ENCODE measurements at places on chromosomes 5 and 9. TPM values are rescaled to one million over a fixed set of nuclear protein-coding genes. Genes with fewer than 3 reads are reported as not detected.

Gene DOLPP1
- polyA plus RNA-seq: 12.2 TPM

Gene COL27A1
- 16.3 TPM for polyA plus RNA-seq

Gene CACNA1B
- polyA plus RNA-seq: not detected

Gene GFM2
- polyA plus RNA-seq: 13.0 TPM

Gene FAM78A
- polyA plus RNA-seq: 7.2 TPM

Gene CYSRT1
- 0.70 TPM for polyA plus RNA-seq

Gene FBXL7
- 1.9 TPM for polyA plus RNA-seq

Gene PCDH12
- polyA plus RNA-seq: 3.9 TPM

Gene GOLM1
- polyA plus RNA-seq: 29.1 TPM

Gene CYLC2
- not detected for polyA plus RNA-seq

Gene GPSM1
- polyA plus RNA-seq: 16.8 TPM

Gene RASEF
- polyA plus RNA-seq: 6.4 TPM

Gene CRHBP
- 0.21 TPM for polyA plus RNA-seq

Gene SLC6A7
- polyA plus RNA-seq: 0.03 TPM

Gene SH2D3C
- 43.0 TPM for polyA plus RNA-seq

Gene DDX4
- 0.03 TPM for polyA plus RNA-seq

Gene SLC23A1
- polyA plus RNA-seq: 0.32 TPM

Gene CTXN3
- polyA plus RNA-seq: not detected

Gene CKMT2
- polyA plus RNA-seq: 1.2 TPM

Gene GADD45G
- polyA plus RNA-seq: 70.3 TPM

Gene C5orf58
- not detected for polyA plus RNA-seq

Gene TAS2R1
- not detected for polyA plus RNA-seq

Gene SNAPC4
- 6.8 TPM for polyA plus RNA-seq

Gene FYB1
- polyA plus RNA-seq: 4.5 TPM

Gene GAPT
- polyA plus RNA-seq: 20.5 TPM

Gene VCAN
- 11.6 TPM for polyA plus RNA-seq

Gene TRIM36
- polyA plus RNA-seq: 0.60 TPM

Gene FOXD4L6
- 0.05 TPM for polyA plus RNA-seq

Gene WDR38
- polyA plus RNA-seq: 12.8 TPM

Gene MAP1B
- polyA plus RNA-seq: 2.7 TPM

Gene TOR1A
- 41.8 TPM for polyA plus RNA-seq

Gene PCDHB2
- polyA plus RNA-seq: 1.1 TPM

Gene RELL2
- 6.9 TPM for polyA plus RNA-seq

Gene IL5
- polyA plus RNA-seq: not detected

Gene ZNF483
- 0.14 TPM for polyA plus RNA-seq

Gene FBP1
- 259 TPM for polyA plus RNA-seq

Gene OGN
- 8.0 TPM for polyA plus RNA-seq

Gene WWC1
- 77.0 TPM for polyA plus RNA-seq

Gene ARHGEF37
- 2.8 TPM for polyA plus RNA-seq

Gene PKD2L2
- not detected for polyA plus RNA-seq

Gene SHB
- 10.8 TPM for polyA plus RNA-seq

Gene SNCB
- 0.02 TPM for polyA plus RNA-seq

Gene IRX2
- 11.5 TPM for polyA plus RNA-seq

Gene PFN3
- polyA plus RNA-seq: not detected

Gene SIGMAR1
- 72.0 TPM for polyA plus RNA-seq

Gene SLC36A3
- polyA plus RNA-seq: not detected

Gene UBE2QL1
- 0.08 TPM for polyA plus RNA-seq

Gene SURF2
- polyA plus RNA-seq: 50.1 TPM

Gene PIP5KL1
- polyA plus RNA-seq: 4.9 TPM

Gene POU5F2
- 0.02 TPM for polyA plus RNA-seq

Gene NACC2
- 9.1 TPM for polyA plus RNA-seq

Gene RNF208
- 12.0 TPM for polyA plus RNA-seq

Gene SAPCD2
- polyA plus RNA-seq: 2.1 TPM

Gene FOXD4L5
- not detected for polyA plus RNA-seq

Gene FOXD4
- polyA plus RNA-seq: 0.53 TPM

Gene DMGDH
- polyA plus RNA-seq: 0.55 TPM

Data from lung (tissue), 17 donors.